MV-4-11 (cell line): ENCODE measurements at places on chromosomes 16 and 17.
A peak's percentile ranks its signal among the peaks of the same experiment; 100 is the strongest.

DNA sequence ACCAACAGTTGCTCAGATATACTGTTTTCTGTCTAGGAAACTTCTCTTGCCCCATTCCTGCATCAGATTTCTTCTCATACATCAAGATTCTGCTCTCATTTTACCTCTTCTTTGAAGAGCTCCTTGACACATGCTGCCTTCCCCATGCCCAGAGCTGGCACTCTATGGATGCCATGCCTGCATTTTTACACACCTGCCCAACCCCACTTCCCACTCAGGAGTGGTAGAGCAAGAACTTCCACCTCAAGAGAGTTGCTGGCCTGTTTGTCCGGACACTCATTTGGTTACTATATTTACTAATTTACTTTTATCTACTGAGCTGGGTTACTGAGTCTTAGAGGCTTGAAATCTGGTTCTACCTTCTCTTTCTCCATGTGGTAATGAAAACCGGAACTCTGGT, 98.3 kb upstream of the HLF start:
- no peak for DNase-seq

DNA sequence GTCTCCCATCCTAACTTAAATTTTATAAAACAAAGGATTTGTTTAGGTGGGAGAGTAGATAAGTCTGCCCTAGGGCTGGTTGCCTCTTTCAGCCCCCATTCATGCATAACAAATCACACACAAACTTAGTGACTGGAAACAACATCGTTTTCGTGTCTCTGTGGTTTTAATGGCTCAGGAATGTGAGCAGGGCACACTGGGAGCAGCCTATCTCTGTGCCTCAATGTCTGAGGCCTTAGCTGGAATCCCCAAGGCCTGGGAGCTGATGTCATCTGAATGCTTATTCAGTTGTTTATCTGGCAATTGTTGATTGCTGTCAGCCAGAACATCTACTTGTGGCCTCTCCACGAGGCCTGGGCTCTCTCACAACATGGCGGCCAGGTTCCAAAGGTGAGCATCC, 101.9 kb upstream of the HSBP1 start:
- no peak for DNase-seq

DNA sequence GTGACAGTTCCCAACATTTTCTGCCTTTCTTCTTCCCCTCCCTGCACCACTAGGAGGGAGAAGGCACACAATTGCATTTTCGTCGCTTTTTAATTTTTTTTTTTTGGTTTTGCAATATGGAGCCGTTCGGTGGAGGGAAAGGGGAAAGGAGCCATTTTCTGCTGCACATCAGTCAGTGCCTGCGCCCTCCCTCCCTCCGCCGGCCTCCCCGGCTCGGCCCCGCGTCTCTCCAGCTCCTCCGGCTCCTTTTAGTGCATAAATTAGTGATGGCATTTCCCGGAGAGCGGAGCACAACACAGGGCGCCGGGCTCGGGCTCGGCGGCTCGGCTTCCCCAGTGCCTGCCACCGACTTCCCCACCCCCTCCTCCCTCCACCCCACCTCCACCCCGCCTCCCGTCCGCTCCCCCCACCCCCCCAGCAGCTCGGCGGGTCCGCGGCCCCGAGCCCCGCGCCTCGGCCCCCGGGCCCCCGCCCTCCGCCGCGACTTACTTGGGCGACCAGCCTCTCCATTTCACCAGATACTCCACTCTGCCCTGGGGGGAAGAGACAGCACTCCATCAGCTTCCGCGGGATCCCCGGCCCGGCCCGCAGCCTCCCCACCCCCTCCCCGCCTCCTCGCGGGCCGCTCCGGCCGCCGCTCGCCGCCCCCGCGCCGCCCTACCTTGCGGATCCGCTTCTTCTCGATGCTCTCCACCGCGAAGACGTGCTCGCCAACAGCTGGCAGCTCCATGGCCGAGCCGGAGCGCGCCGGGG, 542 bp downstream of the CBX4 start:
- peak; percentile 45 for DNase-seq

GRCh38 chr16:48491517-48491916, 106.3 kb upstream of the SIAH1 start:
- DNase-seq, result no peak

DNA sequence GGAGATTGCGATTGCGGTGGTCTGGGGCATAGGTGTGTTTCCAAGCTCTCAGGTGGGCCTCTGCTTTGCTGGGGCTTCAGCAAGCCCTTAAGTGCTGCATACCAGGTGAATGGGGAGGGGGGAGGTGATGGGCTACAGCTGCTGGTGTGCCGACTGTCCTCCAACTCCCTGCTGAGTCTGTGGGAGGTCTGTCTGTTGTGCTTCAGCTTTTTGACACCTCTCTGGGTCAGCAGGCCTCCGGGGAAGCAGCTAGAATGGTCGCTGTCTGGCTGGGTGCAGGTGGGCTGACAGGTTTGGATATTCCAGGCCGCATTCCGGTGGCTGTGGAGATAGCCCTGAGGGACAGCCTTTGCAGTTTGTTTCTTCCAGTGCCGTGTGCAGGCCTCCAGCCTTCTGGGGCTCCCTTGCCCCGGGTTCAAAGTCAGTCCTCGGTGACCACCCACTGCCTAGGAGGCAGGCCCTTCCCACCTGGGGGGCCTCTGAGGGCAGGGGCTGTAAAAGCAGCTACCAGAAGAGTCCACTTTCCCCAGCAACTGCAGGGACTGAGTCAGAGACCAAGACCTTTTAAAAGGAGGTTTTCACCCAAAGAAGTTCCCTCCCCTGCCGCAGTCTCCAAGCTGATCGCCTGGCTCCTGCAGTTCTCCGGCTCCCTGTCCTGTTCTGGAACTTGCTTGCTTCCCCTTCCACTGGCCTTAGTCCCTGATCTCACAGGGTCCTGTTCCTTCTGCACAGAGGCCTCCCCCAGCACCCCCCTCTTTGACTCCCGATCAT, 2.0 kb upstream of the TTYH2 start:
- DNase-seq, result peak; percentile 46

DNA sequence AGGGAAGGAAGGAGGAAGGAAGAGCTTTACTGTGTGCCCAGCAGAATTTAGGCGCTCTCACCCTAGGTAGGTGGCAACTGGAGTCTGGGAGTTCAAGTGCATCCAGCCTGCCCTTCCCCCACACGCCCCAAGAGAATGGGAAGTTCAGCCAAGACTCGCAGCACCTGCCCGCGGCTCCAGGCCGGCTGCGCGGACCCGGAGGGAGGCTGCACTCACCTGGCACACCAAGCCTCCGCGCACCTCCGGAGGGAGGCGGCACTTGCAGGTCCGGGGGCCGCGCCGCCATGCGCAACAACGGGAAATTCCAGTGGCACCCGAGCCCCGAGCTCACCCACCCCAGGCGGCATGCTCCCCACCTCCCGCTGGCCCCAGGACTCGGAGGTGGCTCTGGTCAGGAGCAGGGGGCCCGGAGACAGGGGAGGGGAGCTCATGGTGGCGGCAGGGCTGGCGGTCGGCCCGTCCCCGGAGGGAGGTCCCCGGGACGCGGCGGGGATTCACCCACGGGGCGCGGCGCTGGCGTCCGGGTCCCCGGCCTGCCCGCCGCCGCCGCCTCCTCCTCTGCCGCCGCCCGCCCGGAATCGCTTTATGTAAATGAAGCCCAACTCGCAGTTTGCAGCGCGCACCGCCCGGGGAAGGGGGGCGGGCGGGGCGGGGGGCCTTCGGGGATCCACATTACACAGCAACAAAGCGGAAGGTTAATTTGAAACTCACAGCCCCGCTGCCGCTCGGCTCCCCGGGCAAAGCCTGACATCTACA, at the start of gene ZFHX3:
ZFHX3 (minus strand) TSS at position 593 of the 756 bp plus-strand sequence. CDS start 87,983 bp downstream, outside the sequence.
- DNase-seq, result no peak

DNA sequence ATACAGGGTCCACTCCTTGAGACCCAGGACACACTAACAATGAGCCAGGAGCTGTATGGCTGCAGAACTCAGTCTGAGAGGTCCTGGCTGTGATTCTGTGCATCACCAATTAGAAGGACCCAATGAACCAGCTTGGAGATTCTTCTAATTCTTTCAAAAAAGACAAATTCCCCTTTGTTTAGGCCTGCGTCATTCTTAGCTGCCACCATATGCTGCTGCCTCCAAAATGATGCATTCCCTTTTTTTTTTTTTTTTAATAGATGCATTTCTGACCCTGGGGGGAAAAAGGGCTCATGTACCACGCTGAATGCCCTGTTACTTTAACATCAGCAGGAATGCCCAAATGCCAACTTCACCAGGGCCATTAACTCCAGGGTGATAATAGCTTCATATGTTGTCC, 28.5 kb downstream of the EMP2 start:
- no peak for DNase-seq

GRCh38 chr16:23434380-23434779, 18.6 kb downstream of the COG7 start:
- DNase-seq, result peak; percentile 51

GRCh38 chr16:89828199-89828869, at the start of gene SPIRE2:
Gene SPIRE2 (plus strand): TSS chr16:89828475. CDS start chr16:89828551, 76 bp downstream.
- DNase-seq, result peak; percentile 36

- DNase-seq, result no peak
Measured at GRCh38 chr17:1008008-1008761, 11.3 kb downstream of the TIMM22 start.

GRCh38 chr16:75385507-75386152, 47.7 kb downstream of the CFDP1 start:
- peak; percentile 67 for DNase-seq

- peak; percentile 61 for DNase-seq
Measured at GRCh38 chr17:5418858-5419355, 555 bp downstream of the NUP88 start.

- peak; percentile 92 for DNase-seq
Measured at GRCh38 chr17:59513934-59514841, 51.2 kb upstream of the DHX40 start.

DNA sequence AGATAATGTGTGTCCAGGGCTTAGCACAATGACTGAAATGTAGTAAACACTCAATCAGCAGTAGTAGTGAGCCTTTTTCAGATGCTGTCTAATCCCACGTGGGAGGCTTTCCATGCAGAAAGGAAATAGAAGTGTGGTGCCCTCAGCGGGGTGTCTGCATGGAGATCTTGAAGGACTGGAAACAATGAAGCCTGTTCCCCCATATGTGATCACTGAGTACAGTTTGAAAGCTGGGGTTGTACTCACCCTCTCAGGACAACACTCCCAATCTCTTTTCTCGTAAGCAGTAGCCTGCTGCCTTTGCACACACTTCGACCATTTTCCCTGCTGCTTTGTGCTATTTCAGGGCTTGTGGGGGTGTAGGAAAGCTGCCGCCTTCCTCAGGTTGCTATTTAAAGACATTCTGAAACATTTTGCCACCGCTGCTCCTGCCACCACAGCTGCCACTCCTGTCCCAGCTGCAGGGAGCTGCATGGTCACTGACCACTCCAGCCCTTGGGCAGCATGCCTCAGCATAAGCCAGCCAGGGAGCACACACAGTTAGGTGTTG, 40.6 kb upstream of the HAS3 start:
- no peak for DNase-seq

GRCh38 chr17:28684963-28685362, 23.0 kb downstream of the SUPT6H start:
- DNase-seq, result no peak

DNA sequence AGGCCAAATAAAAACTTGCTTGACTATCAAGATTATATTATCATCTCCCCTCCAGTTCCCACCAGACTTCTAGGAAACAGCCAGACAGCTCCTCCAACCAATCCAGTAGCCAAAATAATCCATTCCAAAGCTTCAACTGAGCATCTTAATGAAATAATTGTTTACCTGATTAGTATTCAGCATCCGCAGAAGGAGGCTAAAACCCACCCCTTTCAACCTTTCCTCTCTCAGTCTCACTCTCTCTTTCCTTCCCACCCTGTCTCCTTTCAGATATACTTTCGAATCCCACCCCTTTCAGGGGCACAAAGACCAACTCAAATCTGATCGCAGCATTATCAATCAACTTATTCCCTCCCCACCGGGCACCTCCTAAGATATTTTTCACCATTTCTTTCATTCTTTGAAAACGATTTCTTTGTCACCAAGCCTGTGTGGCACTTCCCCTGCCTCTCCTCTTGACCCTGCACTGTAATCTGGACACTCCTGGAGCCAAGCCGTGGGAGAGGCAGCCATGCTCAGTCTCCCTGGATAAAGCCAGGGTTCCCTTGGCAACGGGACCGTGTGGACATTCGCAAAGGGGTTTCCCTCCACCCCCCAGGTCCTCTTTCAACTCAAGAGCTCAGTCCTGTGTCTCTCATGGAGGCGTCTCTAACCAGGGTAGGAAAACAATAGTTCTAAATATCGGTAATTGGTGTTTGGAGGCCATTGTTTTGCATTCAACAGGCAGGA, at the start of gene ANKFN1:
ANKFN1 (plus strand) TSS at position 602 of the 729 bp plus-strand sequence. CDS start 59,193 bp downstream, outside the sequence.
- DNase-seq, result no peak

DNA sequence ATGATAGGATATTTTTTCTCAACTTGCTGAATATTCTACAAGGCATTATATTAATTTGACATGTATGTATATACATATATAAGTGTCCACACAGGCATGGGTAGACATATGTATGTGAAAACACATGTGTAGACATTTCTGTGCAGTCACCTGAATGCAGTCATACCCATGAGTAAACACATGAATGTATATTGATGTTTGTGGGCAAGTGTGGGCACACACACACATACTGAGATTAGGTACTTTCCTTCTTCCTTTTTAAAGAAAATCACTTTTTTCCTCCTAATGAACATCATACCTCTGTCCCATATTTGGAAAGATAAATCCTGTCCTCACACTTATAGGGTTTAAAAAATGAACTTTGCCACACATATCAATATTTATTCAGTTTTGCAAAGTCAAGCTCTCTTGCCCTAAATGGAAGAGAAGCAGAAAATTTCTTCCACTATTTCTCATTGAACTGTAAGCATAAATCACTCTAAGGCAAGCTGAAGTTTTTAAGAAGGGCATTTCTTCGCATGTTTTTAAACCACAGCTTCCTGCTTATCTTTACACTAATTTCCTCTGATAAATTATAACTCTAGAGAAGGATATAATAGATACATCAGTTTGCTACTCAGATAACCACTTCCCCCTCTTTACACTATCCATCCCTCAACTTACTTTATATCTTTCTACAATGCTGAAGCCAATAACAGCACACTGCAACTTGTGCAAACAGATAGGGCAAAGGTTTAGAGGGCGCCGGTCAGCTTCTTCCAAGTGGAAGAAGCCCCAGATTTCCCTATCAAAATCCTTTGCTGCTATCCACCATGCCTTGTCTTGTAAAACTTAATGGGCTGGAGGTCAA, 49.6 kb upstream of the LRRC37A3 start:
- no peak for DNase-seq

- DNase-seq, result peak; percentile 18
Measured at GRCh38 chr17:50222922-50223321, 21.5 kb upstream of the COL1A1 start.

- DNase-seq, result no peak
Measured at GRCh38 chr17:17684906-17685774, 3.9 kb downstream of the RAI1 start.

- DNase-seq, result no peak
Measured at GRCh38 chr16:69564845-69565670, 708 bp upstream of the NFAT5 start.

DNA sequence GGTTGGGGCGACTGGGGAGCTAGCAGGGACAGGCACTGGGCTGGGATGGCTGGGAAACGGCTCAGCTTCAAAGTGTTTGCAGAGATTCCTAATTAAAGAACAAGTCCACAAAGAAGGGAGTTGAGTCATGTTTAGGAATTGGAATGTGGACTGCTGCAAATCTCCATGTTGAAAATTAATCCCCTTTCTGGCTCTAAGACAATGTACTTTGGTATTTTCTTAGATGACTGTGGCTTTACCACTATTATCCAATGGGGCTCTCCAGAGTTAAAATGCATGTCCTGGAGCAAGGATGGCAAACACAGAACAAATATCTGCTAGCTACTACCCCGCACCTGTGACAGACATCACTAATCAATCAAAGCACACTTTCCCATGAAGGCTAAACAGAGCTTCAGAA, 22.2 kb upstream of the WSCD1 start:
- DNase-seq, result no peak
